ENCODE measurements at places on chromosomes 3 and 15.

- no peak for DNase-seq
Measured at GRCh38 chr3:3798631-3799113, 559 bp upstream of the LRRN1 start.

- no peak for DNase-seq
Measured at GRCh38 chr3:66479532-66479947, 21.3 kb downstream of the LRIG1 start.

DNA sequence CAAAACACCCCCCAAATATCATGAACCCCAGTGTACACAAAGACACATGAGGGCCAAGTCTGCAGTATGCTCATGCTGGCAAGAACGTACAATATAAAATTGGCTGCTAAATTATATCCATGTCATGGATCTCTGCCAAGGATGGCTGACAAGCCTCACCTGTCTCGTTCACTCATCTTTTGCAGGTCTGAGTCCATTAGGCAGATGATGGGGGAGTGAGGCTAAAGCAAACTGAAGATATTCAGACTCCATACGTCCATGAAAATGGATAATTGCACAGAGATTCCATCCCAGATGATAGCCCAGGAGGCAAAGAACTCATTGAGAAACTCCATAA, 122.3 kb upstream of the PTPRG start:
- DNase-seq: no peak

DNA sequence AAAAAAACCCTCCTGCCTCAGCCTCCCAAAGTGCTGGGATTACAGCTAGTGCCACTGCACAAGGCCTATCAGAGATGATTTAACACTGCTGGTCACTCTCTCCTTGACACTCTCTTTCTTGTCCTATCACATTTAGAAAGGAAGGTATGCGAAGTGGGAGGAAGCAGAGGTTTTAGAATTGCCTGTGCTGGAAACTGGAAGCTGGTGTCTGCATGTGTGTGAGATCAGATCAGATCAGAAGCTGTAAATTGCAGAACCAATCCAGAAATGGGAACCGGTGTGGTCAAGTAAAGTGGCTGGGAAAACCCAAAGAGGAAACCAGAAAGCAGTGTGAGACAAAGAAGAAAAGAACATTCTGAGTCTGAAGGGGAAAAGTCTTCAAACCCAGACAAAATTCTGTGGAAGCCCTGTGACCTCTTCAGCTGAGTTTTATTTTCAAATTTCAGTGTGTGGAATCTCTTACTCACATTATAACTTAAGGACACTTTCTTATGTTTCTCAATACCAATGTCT, 2.8 kb downstream of the EFHB start:
- no peak for DNase-seq

DNA sequence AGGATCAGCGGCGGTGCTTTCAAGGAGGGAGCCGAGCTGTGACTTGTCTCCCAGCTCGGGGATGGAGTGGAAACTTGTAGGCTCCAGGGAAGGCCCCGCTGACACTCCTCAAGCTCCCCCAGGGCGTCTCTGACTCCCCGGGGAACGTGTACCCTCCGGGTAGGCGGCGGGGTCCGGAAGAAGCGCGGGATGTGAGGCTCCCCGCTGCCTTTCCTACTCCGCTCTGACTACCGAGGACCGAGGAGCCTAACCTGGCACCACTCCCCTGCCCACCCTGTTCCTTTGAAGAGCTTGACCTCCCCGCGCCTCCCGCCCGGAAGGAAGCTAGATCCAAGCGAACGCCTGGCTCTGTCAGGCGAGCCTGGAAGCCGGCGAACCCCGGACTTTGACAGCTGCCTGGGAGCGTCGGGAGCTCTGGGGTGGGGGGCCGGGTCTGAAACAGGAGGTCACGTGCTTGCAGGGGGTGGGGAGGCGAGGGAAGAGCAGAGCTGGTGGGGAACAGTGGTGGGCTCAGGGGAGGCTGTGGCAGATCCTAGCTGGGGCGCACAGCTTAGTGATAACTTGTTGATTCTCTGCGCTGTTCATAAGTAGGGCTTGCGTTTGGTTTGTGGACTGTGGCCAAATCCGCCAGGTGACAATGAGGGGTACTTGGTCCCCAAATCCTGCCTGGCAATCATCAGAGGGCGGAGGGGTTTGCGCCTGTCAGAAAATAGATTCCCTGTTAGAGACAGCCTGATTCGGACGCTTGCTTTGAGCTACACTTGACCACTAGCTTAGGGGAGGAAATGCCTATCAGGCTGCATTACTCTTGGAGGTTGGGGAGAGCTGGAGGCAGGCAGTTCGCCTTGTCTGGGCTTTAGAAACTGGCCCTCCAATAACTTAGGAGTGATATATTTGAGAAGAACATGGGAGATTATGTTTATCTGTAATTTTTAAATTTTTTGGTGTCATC, 1.2 kb downstream of the CLSTN2 start:
- no peak for DNase-seq

DNA sequence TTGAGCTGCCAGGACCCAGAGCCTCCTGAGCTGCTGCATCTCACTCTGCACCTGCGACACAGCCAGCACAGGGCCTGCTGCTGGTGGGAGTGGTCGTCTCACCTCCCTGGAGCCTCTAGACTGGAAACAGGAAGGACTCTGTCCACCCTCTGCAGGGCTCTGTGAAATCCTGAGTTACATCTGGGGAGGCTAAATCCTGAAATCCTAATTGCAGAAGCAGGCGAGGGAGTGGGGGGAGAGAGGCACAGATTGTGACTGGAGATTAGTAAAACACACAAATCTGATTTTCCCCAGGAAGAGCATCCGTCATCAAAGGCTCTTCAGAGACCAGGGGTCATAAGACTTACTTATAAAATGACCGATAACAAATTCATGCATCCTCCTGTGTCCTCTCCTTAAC, 31.6 kb upstream of the GABRG3 start:
- DNase-seq: no peak

GRCh38 chr3:119288669-119289403, 5.3 kb upstream of the ARHGAP31 start:
- no peak for DNase-seq

- no peak for DNase-seq
Measured at GRCh38 chr3:153835540-153835939, 285.6 kb upstream of the ARHGEF26 start.

GRCh38 chr3:122992676-122993075, 34.9 kb downstream of the SEMA5B start:
- DNase-seq: no peak

GRCh38 chr15:101613130-101614000, 38.8 kb downstream of the TM2D3 start:
- DNase-seq: no peak

GRCh38 chr15:60394689-60395097, 3.1 kb downstream of the ANXA2 start:
- DNase-seq: no peak

DNA sequence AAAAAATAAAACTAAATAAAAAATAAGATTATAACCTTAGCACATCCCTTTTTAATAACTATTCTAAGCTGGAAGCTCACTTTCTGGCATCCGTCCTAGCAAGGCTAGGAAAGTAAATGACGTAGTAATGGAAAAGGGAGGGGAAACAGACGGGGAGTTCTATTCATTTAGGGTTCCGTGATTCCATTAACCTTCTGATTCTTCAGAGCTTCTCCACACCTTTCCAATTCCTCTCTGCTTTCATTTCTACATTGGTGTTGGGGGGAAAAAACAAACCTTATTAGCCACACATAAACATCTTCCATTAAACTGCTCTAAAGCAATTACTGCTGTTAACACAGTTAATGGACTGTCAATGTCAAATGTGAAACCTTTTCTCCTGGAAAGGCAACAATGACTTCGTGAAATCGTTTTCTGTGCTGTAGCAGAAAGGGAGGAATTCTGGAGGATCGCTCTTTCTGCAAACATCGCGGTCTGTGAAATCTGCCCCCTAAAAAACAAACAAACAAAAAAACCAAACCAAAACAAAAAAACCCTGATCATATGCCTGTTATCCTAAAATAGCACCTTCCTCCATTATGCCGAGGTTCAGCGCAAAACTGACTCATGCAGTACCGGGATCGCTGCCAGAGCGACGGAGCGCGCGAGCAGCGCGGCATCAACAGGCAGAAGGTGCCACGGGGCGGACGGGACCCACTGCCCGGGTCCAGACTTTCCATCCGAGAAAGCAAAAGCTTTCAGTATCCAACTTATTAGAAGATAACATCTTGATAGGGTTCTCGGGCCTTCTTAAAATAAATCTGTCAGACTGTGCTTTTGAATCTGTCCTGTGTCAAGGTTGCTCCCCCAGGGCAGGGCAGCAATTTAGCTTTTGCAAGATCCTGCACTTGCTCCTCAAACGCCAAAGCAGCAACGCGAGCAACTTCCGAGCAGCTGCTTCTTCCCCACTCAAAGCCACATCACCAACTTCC, 156.2 kb downstream of the FGF12 start:
- peak; percentile 29 for DNase-seq

DNA sequence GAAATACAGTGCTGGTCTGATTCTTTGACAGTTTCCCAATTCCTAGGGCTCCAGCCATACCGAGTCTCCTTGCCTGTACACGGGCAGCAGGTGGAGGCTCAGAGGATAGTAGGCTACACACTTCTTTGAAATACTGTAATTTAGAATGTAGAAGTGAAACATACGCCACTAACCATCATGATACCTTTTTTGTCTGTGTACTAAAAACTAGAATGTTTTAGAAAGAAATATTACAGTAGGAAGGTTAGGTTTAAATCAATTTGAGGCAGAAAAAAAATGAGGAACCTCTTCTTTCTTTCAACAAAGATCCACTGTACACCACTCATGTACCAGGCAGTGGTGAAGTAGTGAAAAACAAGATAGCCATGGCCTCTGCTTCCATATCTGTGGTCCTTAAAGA, 354.7 kb downstream of the MCTP2 start:
- no peak for DNase-seq

GRCh38 chr3:115808244-115808643, 184.9 kb downstream of the GAP43 start:
- DNase-seq: no peak

GRCh38 chr15:67021455-67021854, 43.9 kb upstream of the SMAD3 start:
- DNase-seq: no peak

DNA sequence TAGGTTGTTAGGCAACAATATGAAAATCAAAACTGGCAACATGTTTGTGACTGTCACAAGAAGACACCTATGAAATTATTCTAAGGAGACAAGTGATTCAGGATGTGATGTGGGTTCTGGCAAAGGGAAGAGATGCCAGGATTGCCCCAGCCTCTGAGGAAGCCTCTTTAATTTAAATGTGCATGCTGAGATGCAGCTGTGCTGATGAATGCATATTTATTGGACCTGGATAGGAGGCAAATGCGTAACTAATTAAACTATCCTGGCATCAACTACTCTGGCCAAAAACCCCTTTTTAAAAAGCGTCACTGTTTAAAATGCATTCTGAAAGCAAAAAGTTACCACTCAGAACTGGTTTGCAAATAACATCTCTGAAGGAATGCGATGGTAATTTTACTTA, 176.5 kb upstream of the DPH6 start:
- no peak for DNase-seq

DNA sequence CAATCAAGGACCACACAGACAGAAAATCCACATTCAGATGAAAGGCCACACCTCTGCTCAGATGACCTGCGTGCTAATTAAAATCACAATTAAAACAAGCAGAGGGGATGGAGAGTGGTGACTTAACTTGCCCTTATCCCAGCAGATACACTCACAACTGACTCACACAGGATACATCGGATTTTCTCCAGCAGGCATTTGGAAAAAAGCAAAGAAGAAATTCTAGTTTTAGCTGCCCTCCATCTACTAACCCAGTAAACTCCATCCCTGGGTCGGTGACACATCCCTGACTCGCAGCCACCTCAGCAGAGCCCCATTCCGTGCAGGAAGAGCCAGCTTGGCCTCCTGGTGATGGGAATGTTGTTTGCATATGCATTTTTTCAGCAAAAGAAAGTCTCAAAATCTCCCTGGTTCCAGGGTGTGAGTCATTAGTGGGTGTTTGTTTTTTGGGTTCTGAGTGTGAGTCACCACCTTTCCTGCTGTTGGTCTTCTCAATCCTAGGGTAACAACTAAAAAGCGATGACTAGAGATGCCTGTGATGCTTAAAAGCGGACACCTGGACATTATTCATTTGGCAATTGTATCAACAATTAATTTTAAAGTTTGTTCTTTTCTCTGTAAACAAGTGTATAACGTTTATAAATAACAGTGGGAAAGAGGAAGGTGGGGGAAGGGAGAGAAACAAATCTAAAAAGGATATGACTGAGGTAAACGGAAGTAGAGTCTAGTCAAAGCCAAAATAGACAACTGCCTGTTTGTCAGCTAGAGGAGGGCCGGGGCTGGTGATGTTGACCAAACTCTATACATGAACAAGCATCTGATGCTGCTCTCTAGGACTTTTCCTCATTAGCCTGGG, 49.8 kb upstream of the SLC4A7 start:
- peak; percentile 99 for DNase-seq

- no peak for DNase-seq
Measured at GRCh38 chr3:175198991-175199783, 340.1 kb downstream of the NAALADL2 start.

- DNase-seq: no peak
Measured at GRCh38 chr3:9130345-9131305, 118.8 kb downstream of the SRGAP3 start.

GRCh38 chr15:95296643-95297042, 1033.9 kb upstream of the NR2F2 start:
- DNase-seq: no peak

DNA sequence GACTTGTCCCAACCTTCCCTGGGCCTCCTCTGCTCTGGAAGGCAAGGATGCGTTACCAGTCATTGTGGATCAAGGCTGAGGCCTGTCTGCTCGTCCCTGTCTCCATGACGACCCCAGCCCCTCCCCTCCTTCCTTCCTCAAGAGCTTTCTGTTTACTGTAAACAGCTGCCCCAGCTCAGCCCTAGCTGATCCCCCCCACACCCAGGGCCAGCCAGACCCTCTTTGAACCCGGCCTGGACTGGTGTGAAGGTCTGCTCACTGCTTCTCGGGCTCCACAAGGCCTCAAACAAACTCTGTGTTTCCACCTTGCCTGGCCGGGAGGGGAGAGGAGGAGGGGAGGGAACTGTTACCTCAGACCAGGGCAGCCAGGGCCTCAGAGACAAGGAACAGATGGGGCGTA, 16.9 kb downstream of the VPS18 start:
- no peak for DNase-seq

- no peak for DNase-seq
Measured at GRCh38 chr3:5133239-5134018, 11.3 kb downstream of the ARL8B start.

- DNase-seq: no peak
Measured at GRCh38 chr3:67383379-67383778, 271.0 kb downstream of the SUCLG2 start.

DNA sequence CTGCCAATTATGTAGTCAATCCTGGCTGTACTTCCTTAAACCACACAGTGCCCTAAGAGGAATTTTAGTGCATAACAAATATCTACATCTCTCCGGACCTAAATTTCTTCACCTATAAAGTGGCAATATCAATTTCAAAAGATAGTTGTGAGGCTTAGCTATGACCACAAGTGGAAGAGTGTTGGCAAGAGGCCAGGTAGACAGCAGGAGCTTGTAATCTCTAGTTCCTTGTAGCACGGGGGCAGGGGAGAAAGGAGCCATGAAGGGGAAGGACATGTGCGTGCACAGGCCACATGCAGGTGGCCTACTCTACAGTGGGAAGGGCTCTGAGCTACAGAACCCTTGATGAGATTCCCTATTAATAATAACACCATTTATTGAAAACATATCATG, 269.7 kb downstream of the ABHD5 start:
- no peak for DNase-seq

- DNase-seq: no peak
Measured at GRCh38 chr3:133797396-133798105, 8.1 kb upstream of the SRPRB start.

GRCh38 chr3:21256932-21257331, 494.1 kb downstream of the ZNF385D start:
- DNase-seq: no peak

- DNase-seq: no peak
Measured at GRCh38 chr3:78924711-78925110, 843.1 kb downstream of the ROBO1 start.
